T-helper 2 cell treated with Interferon-gamma antibody and Interleukin-4, amounts not matched to agents 5 μg/mL and 100 μg/mL, for 36 hours (primary cell): ENCODE measurements at places on chromosomes 4 and X.

GRCh38 chr4:83917572-83917971, 381.7 kb downstream of the GPAT3 start:
- DNase-seq: no peak

DNA sequence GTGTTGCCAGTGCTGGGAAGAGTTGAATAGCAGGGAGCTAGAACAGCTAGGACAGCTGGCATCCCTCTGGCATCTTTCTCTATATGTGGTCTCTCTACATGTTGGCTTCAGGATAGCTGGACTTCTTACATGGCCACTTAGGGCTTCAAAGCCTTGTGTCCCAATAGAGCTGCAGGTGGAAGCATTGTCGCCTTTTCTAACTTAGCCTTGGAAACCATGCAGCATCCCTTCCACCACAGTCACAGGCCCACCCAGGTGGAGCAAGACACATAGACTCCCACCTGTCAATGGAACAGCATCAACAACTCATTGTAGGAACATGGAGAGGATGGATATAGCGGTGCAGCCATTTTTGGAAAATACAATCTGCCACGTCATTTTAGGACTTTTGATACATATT, 149.0 kb downstream of the AASDH start:
- DNase-seq: no peak

- no peak for DNase-seq
Measured at GRCh38 chrX:9269134-9269533, 195.7 kb upstream of the TBL1X start.

- no peak for DNase-seq
Measured at GRCh38 chr4:153450544-153450917, 15.6 kb upstream of the TMEM131L start.

DNA sequence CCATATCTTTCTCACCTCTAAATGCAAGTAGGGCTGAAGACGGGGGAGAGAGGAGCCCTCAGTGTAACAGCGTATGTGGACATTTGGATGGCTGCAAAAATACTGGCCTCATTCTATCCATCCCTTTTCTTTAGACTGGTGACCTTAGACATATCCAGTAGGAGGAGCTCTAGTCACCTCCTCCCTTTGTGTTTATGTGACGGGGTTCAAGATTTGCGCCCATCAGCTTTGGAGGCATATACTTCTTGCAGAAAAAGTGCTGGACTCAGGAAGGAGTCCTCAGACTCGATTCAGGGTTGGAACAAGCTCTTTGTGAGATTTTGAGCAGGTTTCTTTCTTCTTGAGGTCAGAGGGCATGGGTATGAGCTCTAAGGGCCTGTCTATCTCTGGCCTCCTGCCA, 86.2 kb downstream of the MAMLD1 start:
- no peak for DNase-seq

DNA sequence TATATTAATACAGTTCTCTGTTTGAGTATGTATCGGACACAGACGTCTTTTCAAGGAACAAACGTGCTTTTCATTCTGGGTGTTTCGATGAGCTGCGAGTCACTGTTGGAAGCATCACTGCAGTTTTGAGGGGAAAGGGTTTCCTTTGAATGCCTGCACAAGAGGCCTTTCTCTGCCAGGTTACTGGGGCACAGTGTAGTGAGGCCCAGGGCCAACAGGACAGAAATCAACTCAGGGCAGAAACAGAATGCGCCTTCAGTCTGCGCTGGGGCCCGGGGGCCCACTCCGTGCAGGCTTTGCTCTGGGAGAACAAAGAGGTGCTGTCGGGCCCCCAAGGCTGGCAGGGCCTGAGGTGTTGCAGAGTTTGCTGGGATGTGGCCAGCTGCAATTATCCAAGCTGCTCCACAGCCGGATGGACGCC, 2.3 kb upstream of the PPP2R3B start:
- DNase-seq: no peak

DNA sequence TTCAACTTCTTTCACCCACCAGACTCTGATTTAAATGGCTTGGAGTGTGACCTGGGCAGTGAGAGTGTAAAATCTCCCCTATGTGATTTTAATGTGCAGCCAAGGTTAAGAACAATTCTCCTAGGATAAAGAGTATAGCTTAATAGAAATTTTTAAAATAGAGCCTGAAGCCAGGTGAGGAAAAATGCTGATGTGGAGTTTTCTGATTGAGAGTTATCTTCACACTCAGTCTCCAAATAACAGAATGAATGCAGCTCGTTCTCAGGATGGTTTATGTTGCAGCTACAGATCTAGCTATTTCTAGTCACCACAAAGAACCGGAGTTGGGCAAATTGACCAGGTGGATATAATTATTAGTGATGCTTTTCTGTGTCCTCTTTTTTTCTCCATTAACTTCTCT, 70.7 kb downstream of the MOSPD2 start:
- no peak for DNase-seq

DNA sequence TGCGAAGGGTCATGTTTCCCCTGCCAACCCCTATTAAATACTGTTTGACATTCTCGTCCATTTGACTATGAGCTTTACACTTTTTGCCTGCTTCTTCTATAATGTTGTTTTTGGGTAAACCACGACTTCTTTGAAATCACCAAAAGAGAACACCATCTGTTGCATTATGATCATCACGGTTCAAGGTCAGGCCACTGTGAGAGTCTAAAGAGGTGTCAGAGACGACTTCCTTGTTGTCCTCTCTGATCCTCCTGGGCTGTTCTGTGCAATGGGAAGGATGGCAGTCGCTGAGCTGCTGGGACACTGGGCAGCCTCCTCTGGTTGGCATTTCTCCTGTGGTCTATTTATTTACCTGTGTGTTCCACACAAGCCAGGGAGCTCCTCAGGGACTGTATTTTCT, 137.5 kb downstream of the RASL11B start:
- DNase-seq: no peak

DNA sequence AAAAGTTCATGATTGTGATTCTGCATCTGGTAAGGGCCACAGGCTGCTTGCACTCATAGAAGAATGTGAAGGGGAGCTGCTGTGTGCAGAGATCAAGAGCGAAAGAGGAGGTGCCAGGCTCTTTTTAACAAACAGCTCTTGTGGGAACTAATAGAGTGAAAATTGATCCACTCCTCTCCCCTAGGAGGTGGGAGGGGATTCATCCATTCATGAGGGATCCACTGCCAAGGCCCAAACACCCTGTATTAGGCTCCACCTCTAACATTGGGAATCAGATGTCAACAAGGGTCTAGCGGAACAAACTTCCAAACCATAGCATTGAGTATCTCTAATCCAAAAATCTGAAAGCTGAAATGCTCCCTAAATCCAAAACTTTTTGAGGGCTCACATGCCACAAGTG, 16.4 kb upstream of the PPID start:
- DNase-seq: no peak

GRCh38 chr4:120568731-120569130, 353.8 kb downstream of the PRDM5 start:
- no peak for DNase-seq

DNA sequence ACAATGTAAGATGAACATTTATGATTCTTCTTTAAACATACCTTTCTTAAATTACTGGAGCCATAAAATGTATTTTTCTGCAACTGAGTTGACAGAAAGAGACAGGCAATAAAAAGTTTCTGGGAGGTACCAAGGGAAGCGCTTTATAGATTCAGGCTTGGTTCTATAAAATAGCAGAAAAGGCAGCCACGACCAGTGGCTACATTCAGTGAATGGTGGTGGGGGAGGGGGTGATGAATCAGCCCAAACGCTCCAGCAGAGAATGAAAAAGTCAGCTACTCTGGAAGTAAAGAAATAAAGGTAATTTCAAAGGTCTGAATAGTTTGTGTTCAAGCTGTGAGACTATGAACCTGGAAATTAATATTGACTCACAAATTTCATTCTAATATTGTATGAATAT, 456.1 kb downstream of the KCTD8 start:
- DNase-seq: no peak
